ENCODE measurements at places on chromosomes 1 and 21.
A peak's percentile ranks its signal among the peaks of the same experiment; 100 is the strongest.

GRCh38 chr1:235329139-235329902 lies 951 bp downstream of the GGPS1 start:
- DNase-seq: no peak

DNA sequence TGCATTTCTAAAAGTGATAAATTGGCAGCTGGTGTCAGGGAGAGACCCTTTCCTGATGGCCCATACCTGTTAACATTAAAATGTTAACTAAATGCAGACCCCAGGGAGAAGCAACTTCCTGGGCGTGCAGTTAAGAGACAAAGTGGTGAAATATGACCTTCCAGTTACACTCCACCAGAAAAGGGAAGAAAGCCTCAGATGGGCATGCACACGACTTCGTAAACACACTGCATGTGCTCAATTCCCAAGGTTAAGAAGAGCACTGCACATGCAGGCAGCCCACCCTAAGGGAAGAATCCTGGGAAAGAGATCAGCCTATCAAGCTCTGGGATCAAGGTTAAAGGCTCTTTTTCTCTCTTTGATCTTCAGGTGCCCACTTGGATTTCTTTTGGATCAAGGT lies 9.7 kb upstream of the GBP6 start:
- no peak for DNase-seq

DNA sequence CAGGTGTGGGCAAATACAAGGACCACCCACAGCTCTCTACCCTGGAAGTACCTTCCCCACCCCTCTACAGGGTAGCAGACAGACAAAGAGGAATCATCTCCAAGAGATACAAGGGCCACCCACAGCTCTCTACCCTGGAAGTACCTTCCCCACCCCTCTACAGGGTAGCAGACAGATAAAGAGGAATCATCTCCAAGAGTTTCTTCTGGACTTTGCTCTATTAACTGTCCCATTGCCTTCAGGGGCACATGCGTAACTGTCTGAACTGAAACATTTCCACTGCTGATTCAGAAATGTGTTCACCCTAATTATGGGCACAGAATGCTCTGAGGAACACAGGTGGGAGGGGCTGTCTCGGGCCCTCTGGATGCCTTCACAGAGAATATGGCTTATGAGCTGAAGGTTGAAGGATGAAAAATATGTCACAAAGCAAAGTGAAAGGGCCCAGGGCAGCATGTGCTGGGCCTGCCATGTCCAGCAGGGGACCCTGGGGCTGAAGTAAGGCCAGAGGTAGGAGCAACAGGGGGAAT lies 43.9 kb downstream of the ZNF281 start:
- DNase-seq: no peak

GRCh38 chr21:45559216-45560105 lies 17.2 kb upstream of the SLC19A1 start:
- DNase-seq: no peak

GRCh38 chr1:225642177-225642576 lies 10.7 kb downstream of the ENAH start:
- DNase-seq: no peak

- DNase-seq: peak; percentile 85
Measured at GRCh38 chr1:1298861-1299685, 8.7 kb downstream of the ACAP3 start.

DNA sequence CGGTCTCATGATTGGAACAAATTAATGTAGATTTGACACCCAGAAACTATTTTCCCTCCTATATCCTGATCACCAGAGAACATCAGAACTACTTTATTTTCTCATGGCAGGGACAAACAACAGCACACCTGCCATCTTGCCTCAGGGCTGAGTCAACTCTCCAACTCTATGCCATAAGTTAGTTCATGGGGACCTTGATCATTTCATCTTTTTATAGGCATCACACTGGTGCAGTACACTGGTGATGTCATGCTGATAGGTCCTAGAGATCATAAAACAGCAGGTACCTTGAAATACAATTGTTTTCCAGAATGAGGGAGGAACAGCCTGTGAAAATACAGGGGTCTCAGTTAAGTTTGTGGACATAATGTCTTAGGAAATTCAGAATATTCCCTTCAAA lies 45.8 kb downstream of the EDN2 start:
- no peak for DNase-seq

DNA sequence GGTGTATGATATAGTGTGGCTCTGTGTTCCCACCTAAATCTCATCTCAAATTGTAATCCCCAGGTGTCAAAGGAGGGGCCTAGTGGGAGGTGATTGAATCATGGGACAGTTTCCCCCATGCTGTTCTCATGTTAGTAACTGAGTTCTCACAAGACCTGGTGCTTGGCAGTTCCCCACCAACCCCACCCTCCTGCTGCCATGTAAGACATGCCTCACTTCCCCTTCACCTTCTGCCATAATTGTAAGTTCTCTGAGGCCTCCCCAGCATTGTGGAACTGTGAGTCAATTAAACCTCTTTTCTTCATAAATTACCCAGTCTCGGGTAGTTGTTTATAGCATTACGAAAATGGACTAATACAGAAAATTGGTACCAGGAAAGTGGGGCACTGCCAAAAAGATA lies 1705.3 kb downstream of the NCAM2 start:
- no peak for DNase-seq

DNA sequence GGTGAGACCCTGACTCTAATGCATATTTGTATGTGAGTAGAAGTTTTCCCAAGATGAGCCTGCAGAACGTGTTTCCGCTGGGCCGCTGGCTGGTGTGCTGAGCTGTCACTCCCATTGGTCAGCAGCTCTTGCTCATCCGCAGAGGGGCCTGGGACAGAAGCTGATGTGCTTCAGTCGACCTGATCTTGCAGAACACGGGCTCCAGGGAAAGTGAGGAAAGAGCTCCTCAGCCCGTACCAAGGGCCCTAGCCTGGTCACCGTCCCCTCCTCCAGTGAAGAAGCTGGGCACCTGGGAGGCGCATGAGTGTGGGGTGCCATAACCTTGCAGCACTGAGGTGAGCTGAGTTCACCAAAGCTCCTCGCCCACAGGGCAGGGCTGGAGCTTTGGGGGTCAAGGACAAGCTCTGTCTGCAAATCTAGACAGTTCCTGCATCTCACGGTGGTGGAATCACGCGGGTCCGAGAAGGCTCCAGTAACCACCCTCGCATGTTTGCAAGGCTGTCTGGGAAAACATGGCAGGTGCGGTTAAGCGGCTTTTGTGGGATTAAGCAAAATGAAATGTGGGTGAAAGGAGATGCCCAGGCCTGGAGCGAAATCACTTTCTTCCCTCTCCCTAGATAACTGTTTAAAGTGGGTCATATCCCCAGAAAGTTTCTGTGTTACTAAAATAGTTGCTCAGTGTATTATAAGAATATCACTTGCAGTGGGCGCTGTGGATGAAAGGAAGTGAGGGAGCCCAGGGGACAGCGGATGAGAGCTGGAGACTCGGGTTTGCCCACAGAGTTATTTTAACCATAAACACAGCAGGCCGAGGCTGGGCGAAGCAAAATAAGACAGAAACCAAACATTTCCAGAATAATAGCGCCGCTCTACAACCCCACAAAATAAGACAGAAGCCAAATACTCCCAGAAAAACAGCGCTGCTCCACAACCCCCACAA lies 33.1 kb upstream of the LRRC3 start:
- no peak for DNase-seq

DNA sequence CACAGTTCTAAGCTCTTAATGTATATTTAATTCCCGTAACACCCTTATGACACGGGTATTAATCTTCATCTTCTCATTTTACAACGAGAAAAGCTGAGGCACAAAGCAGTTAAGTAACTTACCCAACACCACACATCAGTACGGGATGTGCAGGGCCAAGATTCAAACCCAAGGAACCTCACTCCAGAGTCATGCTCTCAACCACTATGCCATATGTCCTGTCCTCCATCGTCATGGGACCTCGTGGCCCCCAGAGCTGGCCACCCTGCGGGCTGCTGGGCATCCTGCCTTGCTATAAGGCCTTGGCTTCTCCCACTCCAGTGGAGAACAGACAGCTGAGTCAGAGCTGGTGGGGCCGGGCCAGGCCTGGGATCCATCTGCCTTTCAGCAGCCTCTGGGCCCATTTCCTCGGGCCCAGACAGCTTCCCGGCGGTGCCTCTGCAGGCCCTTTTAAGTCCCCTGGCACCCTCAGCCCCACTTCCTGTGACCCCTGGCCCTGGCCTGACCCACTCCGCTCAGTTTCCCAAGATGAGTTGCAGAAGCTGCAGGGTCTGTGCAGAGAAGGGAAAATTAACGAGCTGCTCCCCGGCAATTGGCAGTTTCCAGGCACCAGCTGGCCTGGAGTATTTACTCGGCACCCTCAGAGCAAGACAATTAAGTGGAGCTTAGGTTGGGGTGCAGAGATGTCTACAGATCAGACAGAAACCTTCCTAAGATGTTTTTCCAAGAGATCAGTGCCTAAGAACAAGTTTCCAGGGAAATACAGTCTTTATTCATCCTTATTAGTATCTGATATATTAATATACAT lies 98.2 kb downstream of the EPHB2 start:
- peak; percentile 47 for DNase-seq

DNA sequence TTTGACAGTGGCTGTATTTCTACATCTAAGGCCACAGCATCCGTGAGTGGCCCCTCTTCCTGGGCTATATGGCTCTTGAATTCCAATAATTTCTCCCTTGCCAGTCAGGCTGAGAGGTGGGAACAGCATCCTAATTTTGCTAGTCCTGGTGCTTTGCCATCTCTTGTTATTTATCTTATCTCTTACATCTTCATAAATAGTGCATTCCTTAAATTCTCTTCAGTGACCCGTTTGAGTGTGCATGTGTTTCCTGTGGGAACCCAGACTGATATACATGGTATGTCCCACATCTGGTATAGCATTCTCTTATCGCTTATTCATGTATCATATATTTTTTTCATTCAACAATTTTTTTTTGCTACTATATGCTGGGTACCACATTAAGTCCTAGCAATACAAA lies 9.9 kb downstream of the S100A11 start:
- no peak for DNase-seq

DNA sequence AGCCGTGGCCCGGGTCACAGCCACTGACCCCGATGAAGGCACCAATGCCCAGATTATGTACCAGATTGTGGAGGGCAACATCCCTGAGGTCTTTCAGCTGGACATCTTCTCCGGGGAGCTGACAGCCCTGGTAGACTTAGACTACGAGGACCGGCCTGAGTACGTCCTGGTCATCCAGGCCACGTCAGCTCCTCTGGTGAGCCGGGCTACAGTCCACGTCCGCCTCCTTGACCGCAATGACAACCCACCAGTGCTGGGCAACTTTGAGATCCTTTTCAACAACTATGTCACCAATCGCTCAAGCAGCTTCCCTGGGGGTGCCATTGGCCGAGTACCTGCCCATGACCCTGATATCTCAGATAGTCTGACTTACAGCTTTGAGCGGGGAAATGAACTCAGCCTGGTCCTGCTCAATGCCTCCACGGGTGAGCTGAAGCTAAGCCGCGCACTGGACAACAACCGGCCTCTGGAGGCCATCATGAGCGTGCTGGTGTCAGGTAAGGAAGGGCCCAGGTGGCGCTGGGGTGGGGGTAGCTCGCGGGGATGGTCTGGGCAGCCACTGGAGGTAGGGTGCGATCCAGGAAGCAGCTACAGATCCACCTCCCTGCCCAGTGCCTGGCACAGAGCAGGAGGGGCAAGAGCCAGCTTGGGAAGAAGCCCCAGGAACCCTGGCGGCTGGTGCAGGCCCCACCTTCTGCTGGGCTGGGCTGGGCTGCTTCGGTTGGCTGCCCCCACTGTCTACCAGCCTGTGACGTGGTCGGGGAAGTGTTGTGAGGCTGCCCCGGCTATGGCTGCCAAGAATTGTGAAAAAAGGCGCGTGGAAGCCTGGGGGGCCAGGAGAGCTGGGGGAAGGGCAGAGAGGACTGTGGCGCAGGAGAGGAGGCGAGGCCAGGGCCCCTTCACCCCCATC lies 3.8 kb downstream of the CELSR2 start:
- peak; percentile 75 for DNase-seq

- no peak for DNase-seq
Measured at GRCh38 chr1:244599937-244600350, 53.0 kb upstream of the DESI2 start.

DNA sequence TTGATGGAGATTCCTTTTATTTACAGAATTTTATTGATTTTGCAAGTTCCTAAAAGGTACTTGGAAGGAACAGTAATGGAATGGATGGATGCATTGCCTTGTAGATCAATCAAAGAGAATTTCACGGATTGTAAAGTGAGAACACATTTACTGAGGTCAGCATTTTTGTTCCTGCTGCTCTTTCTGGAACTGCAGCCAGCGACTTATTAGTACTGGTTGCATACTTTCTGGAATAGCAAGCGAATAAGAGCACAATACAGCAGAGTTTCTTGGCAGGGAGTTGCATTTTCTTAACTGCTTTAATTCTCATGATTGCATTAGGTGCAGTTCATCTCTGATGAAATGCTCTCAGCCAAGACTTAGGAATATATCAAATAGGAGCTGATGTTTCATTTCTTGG lies 106.1 kb upstream of the CHODL start:
- DNase-seq: no peak

GRCh38 chr1:198267921-198268320 lies 111.1 kb downstream of the NEK7 start:
- no peak for DNase-seq

- DNase-seq: no peak
Measured at GRCh38 chr1:72280711-72281110, 1.6 kb downstream of the NEGR1 start.

DNA sequence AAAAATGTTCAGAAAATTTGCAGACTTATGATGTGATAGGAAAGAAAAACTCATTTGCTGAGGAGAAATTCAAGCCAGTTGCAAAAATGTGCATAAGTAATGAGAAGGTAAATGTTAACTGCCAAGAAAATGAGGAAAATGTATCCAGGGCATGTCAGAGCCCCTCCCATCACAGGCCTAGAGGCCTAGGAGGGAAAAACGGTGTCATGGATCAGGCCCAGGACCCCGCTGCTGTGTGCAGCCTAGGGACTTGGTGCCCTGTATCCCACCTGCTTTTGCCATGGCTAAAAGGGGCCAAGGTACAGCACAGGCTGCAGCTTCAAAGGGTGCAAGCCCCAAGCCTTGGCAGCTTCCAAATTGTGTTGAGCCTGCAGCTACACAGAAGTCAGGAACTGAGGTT lies 214.0 kb upstream of the ADGRL4 start:
- no peak for DNase-seq

DNA sequence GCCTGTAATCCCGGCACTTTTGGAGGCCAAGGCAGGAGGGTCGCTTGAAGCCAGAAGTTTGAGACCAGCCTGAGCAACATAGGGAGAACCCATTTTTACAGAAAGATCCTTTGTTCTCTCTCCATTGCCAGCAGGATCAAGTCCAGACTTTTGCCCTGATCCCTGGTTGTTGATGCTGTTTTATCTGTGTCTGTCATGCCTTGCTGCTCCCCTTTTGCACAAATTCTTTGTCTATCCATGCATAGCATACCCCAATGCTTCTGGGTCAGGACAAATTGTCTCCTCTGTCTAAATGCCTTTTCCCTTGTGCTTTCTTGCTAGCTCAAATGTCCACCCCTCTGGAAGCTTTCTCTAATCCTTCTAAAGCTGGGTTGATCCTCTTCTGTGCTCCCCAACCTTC lies 25.3 kb upstream of the FAAH start:
- no peak for DNase-seq

GRCh38 chr1:119594376-119594775 lies 53.7 kb downstream of the ZNF697 start:
- DNase-seq: no peak

- DNase-seq: no peak
Measured at GRCh38 chr21:29124645-29125044, 5.8 kb upstream of the MAP3K7CL start.

- no peak for DNase-seq
Measured at GRCh38 chr1:66517959-66518358, 16.0 kb upstream of the SGIP1 start.

- DNase-seq: no peak
Measured at GRCh38 chr1:64545118-64545843, 75.4 kb downstream of the CACHD1 start.

All from hypothalamus (tissue), 51 donors.